ENCODE measurements at places on chromosomes 16 and 17.

GRCh38 chr17:82050761-82051641 is 610 bp downstream of the RFNG start:
- DNase-seq: no peak

- DNase-seq: no peak
These were observed 4.3 kb downstream of the ZNF768 start for GRCh38 chr16:30521873-30522641.

GRCh38 chr16:51888016-51888415 is 658.9 kb downstream of the TOX3 start:
- DNase-seq: no peak

DNA sequence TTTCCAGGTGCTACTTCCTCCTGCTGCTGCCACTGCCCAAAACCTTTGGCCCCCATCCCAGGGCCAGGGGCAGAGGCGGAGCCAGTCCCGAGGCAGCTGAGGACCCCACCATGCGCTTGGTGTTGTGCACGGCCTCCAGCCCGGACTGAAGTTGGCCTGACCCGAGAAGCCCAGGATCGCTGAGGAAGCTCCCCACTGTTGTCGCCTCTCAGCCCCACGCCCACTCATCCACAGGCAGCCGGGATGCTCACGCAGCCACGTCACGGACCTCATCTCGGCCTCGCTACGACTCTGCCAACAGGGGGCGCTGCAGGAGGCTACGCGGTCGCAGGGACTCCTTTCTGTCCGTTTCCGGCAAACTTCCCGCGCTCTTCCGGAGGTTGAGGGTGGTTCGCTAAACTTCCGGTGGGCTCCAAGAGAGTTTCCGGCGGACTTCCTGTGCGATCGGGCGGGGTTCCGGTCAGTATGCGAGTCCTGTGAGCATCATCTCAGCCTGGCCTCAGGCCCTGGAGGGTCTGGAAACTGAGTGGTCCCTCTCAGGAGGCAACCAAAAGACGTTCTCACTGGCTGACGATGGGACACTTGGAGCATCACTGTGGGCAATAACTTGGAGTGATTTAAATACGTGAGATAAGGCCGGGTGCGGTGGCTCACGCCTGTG is 12.4 kb downstream of the ZG16B start:
- DNase-seq: no peak

DNA sequence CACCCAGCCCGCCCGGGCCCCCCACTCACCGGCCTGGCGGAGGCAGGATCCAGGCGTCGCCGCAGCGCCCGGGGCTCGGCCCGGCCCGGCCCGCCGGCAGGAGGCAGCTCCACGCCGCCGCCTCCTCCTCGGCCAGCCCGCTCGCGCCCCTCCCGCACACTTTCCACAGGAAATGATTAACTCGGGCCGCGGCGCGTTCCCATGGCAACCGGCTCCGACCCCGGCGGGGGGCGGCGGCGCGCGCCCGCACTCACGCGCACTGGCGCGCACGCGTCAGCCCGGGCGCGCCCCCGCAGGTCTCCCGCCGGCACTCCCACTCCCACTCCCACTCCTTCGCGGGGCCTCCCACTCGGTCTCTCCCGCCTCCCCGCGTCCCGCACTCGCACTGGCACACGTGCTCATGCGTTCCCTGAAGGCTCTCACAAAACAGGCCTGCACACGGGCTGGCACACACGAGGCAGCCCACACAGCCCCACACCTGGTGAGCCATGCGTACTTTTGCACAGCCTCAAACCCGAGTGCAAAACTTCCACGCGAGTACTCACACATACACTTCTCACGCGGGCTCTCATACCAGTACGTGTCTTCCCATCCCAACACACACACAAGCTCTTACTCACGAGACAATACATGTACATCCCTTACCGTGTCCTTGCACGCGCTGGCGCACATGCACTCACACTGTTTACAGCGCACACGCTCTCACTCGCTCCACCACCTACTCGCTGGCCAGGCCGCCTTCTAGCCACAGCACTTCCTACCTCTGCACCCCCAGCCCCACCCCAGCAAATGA is at the start of gene KIFC3:
Gene KIFC3 (minus strand): TSS at position 151 of the 793 bp plus-strand sequence. CDS start 4,248 bp downstream, outside the sequence.
- peak; percentile 89 for DNase-seq

- peak; percentile 92 for DNase-seq
These were observed at the start of gene NME2 for GRCh38 chr17:51166198-51166986. Gene NME2, plus strand, starts transcription at chr17:51166411. Its CDS starts 420 bp downstream, at chr17:51166831.

DNA sequence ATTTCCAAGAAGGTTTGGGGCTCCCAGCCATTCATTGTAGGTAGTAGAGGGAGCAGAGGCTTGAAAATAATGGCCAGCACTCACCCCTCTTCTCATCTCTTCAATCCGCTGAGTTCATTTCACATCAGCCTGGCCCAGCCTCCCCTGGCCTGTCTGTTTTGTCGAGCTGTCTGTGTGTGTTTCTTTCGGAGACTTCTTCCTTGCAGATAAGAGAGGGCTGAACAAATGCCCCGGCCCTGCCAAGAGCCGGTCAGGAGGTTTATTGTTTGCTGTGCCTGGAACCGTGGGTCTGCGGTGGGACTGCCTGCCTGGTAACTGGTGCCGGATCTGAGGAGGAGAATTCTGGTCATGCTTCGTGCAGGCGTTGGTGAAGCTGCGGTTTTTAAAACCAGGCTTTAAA is 3.4 kb downstream of the VPS4A start:
- DNase-seq: no peak

DNA sequence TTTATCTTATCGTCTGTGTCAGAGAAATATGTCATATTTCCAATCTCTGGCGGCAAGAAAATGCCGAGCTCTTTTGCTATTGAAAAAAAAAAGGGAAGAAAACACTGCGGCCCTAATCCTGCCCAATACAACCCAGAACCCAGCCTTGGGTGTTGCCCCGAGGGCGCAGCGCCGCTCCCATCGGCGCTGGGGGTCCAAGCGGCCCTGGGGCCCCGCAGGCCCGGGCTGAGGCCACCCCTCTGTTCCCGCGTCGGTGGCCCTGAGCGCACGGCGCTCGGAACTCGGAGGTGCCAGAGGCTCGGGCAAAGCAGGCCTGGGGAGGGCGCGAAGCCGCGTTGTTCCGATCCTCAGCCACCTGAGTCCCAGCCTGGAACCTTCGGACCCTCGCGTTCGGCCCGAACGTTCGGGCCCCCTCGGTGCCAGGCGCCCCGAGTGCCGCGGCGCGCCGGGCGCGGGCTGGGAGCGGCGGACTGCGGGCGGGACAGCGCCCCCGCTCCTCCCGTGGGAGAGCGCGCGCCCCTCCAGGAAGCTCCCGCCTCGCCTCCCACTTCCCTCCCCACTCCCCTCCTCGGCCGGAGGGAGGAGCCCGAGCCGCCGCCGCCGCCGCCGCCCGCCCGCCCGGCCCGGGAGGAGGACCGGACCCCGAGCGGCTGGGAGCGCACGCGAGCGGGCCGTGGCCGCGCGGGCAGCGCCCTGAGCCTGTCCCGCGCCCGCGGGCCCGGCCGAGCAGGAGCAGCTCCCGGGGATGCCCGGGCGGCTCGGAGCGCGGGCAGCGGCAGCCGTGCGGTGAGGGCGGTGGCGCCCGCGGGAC is at the start of gene CPNE2:
Gene CPNE2 (plus strand): TSS at position 609 of the 811 bp plus-strand sequence. CDS start 18,160 bp downstream, outside the sequence.
- DNase-seq: no peak

- no peak for DNase-seq
These were observed 107.0 kb upstream of the CACNG5 start for GRCh38 chr17:66727634-66728570.

DNA sequence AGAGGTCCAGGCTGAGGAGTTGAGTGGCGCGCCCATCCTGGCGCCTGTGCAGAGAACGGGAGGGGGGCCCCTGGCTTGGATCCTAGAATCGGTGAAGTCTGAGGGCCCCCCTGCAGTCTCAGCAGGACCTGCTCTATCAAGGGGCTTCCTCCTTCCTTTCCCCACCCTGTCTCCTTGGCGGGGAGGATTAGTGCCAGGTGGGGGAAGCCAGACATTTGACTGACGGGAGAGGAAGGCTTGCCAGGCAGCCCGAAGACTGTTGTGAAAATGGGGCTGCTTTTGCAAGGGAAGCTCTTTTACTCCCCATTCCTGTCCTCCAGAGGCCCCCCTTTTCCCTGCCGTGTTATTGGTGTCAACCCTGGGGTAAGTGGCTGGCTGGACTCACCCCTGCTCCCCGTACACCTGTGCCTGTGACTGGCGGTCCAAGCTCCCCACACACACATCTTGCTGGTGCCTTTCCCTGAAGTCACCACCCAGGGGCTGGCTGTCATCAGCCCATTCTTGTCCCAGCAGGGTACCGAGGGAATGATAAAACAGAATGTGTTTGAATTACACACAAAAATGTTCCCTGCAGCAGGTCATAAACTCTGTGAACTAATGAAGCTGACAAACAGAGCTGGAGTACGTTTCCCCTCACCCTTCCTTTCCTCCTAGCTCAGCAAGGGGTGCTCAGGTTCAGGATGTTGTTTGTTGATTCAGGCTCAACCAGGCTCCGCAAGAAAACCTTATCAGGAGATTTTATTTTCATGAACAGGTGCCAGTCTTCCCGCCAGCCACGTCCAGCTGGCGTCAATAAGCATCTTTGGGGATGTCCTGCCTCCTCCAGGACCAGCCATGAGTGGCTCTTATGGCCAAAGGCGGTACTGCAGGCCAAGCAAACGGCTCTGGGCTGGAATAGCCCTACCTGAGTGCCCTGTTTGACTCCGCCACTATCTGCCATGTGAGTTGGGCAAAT is 4.4 kb upstream of the ARMC7 start:
- DNase-seq: no peak

DNA sequence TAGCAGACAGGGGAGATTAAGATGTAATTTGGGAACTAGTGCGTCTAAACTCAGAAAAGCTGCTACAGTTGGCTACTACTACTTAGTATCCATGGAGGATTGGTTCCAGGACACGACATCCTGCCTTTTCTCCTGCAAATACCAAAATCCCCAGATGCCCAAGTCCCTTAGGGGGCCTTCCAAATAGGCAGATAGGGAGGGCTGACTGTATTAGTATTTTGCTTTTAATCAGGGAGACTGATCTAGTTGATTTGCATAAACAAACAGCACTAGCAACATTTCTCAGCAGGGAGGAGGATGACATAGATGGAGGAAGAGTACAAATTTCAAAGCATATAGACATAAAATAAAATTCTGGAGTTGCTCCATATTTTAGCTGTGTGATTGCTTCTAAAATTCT is 621.6 kb upstream of the GOT2 start:
- DNase-seq: no peak

GRCh38 chr16:66467611-66468010 is 40.5 kb downstream of the BEAN1 start:
- no peak for DNase-seq

DNA sequence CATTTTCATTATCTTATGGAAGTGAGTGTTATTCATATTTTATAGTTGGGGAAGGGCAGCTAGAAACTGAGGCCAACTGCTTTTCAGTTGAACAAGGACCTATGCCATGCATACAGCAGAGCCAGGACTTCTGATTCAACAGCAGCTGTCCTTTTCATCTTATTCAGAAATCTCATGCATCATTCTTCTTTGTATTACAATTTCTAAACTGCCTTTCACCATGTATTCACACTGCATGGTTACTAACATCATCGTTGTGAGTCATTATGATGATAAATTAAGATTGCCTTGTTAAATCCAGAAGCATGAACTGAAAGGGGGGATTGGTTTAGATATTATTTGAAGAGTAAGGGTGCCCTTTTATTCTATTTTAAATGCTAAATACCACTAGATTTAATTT is 1470.1 kb upstream of the GOT2 start:
- no peak for DNase-seq

DNA sequence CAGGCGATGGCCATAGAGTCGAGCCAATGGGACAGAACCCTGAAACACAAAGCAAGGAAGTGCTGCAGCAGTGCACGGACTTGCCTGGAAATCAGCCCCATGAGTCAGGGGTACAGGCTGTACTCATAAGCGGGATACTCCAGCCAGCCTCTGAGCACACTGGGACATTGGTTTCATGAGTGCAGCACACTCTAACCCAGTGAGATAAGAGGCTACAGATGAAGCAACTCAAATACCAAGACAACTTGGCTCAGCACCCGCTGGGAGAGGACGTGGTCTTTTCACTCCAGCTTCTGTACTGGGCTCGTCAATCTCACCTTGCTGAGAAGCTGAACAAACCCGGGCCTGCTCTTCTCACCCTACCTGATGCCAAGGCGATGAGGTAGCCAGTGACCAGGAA is 98.2 kb downstream of the AXIN2 start:
- peak; percentile 95 for DNase-seq

GRCh38 chr17:77296769-77297409 is 156.1 kb downstream of the SEC14L1 start:
- DNase-seq: no peak

DNA sequence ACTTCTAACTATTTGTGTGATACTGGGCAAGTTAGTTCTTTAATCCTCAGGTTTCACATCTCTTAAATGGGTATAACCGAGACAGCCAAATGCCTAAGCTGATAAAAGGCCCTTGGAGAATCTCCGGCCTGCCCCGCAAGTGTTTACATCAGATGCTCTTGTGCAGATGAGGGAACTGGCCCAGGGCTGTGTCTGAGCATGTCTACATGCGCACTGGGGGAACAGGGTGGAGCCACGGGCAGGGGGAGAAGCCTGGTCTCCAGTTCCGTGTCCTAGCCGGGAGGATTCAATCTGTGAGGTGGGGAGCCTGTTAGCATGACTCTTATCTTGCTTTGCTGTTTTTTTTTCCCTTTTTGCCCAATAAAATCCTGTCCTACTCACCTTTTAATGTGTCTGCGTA is 222.9 kb downstream of the CDH8 start:
- DNase-seq: no peak

DNA sequence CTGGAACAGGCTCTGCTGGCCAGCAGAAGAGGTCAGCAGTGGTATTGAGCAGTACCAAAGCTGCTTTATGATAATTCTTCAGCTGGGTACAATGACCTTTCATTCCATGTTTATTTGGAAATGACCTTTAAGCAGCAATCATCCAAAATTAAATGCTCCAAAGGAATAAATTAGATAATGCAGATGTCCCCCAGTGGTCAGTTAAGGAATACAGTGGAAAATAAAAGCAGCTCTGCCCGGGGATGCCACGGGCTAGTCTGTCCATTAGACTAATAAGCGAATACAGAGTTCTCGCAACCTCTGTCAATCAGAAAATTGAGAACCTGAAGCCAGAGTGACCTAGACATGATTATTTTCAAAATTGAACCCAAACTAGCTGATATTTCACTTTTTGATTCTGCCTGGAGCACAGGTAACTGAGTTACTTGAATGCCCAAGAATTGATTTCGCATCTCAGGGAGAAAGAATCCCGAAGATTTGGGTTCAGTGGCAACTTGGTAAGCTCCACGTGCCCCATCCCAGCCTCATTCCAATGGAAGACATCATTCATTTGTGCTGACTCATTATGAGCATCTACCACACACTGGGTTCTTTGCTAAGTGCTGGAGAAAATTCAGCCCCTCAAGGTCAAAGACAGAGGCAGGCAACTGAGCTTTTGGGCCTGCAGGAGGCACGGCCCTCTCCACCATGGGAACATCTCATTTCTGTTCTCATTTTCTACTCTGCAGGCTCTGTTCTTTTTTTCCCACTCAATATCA is 34.4 kb upstream of the SLC39A11 start:
- no peak for DNase-seq

All from right atrium auricular region (tissue), 2 donors.